ENCODE measurements at places on chromosomes 3 and 15.

- peak; percentile 78 for DNase-seq
Observed at GRCh38 chr3:50189274-50189673, 2.1 kb upstream of the GNAT1 start.

DNA sequence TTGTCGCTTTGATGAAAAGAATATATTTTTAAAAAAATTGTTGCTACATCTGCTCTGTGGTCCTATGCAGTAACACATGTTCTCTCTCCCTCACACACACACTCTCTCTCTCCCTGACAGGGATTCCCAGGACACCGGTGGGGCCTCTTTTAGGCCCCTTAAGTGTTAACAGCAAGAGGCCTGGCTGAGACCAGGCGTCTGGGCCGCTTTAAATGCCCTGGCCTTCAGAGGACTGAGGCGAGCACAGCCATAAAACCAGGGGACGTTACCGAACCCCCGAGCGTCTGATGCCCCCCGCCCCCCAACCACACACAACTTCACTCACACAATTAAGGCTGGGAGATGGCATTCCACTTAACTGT lies 1.7 kb downstream of the BNC1 start:
- DNase-seq: no peak

GRCh38 chr15:73573037-73573436 lies 60.2 kb downstream of the NPTN start:
- DNase-seq: no peak

- no peak for DNase-seq
Observed at GRCh38 chr3:23221136-23221535, 18.0 kb downstream of the UBE2E2 start.

DNA sequence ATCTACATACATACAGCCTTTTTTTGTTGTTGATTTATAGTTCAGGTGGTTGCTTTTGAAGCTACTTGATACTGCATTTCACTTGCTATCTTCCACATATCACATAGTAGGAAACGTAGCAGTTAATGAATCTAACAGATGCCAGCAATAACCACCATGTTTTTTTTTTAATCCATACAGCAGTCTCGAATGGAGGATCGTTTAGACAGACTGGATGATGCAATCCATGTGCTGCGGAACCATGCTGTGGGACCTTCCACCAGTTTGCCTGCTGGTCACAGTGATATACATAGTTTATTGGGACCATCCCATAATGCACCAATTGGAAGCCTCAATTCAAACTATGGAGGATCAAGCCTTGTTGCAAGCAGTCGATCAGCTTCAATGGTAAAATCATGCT lies 123.2 kb upstream of the CGNL1 start:
- DNase-seq: no peak

- no peak for DNase-seq
Observed at GRCh38 chr3:52350416-52350815, 34.3 kb downstream of the DNAH1 start.

DNA sequence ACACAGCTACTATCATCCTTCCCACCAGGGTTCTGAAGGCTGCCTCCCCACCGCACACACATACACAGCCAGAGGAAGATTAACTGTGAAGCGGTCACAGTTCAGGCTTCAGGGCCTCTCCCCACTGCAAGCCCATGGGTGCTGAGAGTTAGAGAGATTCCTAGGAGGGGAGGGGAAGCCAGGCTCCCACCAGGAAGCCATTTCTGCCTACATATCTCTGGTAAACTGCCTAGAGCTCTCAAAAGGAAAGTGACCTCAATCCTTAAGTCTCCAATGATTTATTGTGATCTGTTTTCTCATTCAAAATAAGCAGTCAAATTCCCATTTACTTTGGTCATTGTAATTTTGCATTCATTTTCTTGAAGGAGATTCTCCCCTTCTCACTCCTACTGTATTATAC lies 141.0 kb upstream of the BNIP2 start:
- DNase-seq: no peak

DNA sequence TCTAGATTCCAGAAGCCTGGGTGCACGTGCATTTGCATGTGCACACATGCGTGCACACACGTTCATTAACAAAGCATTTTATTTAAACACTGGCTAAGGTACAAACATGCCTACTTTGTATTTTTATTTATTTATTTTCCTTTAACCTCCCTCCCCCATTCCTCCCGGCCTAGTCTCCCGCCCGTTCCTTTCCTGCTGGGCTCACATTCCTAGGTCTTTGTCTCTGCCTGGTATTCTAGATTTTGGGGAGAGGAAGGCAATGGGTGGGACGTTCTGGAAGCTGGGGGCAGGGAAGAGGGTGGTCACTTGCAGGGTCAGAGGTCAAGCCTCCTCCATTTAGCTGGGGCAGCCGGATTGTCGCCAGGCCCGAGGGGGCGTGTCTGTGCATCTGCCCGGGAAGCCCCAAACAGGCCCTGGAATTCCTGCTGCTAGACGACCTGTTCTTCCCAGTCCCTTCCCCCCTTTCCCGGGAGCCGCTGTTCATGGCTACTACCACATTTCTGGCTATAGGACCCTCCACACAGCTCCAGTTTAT lies 51.8 kb downstream of the TRIM71 start:
- no peak for DNase-seq

GRCh38 chr3:129593595-129594339 lies 12.7 kb downstream of the PLXND1 start:
- no peak for DNase-seq

GRCh38 chr3:97576221-97576620 lies 188.3 kb upstream of the ARL6 start:
- DNase-seq: no peak

DNA sequence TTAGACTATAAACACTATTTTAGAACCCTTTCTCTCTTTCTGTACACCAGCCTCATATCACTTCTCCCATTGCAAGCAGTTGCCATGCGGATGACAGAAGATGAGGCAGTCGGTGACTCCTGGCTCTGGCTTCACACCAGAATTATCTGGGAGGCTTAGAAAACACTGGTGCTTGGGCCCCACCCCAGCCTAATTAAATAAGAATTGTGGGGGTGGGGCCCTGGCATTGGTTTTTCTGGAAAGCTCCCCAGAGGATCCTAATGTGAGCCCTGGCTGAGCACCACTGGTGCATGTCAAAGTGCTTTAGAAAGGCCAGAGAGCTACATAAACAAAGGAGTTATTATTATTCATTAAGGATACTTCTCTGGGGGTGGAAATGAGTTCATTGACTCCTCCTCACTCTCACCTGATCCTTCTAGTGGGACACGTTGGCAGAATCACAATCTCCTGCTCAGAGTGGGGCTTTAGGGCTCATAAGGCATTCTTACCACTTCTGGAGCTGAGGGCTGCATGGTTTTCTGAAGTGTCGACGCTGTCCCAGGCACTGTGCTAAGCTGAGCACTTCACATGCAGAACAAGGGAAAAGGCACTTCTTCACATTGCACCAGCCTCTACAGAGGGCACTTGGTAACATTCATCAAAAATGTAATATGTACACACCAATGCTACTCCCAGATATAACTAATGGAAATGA lies 188.5 kb upstream of the TLE3 start:
- no peak for DNase-seq

DNA sequence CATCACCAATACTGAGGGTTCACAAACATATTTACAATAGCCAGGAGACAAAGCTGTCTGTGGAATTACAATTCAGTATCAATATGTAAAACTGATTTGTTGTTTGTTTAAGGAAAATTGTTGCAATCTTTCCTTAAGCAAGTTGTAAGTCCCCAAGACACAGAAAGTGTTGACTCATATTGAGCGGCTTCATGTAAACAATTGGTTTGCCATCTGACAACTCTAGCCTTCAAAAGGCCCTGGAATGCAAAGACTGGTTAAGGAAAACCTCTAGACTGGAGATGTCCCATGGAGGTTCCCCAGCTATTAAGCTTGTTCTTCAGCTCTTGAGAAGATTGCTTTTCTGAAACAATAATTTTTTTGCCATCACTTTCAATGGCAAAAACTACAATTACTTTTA lies 283.7 kb upstream of the PROK2 start:
- no peak for DNase-seq

DNA sequence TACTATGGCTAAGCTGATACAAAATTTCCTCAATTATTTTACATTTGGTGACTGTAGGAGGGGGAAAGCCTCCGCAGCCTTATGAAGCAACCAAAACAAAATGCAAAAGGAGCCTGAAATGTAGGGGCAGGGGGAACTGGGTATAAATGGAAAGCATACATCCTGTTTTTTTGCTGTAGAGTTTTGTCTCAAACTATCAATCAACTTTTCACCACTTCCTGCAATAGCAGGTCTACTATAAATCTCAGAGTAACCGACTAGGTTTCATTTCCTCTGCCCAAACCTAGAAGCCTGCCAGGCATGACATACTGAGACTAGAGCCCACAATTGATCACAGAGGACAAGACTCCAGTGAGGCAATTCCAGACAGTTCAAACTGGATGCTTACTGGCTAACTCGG lies 91.3 kb downstream of the SHQ1 start:
- DNase-seq: no peak

GRCh38 chr3:94101860-94102259 lies 39.0 kb downstream of the NSUN3 start:
- no peak for DNase-seq

GRCh38 chr3:151751161-151751560 lies 17.4 kb downstream of the AADACL2 start:
- DNase-seq: no peak

GRCh38 chr3:161273589-161274218 lies 52.6 kb downstream of the NMD3 start:
- DNase-seq: no peak

- no peak for DNase-seq
Observed at GRCh38 chr3:137008976-137009375, 51.2 kb downstream of the IL20RB start.

DNA sequence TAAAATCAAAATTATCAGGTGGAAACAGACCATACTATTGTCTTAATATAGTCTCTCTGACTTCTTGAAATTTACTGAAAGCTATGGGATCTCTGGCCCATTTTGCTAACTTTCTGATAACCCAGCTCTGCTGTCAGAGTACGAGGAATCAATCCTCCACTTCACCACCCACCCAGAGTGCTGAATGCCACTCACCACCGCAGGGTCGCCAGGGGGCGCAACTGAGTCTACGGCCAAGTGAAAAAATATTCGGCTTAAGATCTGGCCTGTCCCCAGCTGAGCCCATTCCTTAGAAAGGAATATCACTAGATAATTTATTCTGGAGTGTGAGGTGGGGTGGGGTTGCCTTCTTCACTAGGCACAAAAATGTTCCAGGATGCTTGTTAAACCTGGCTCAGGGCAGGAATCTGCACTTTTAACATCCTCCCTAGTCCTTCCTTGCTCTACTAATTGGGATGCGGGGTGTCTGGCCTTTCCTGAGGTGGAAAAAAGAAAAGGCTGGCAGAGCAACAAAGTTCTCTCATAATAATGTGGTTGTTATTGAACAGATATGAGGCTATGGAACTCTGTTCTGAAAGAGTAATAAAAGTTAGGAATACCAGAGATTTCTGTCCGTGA lies 520.6 kb downstream of the MFSD1 start:
- DNase-seq: no peak

GRCh38 chr3:152618529-152618928 lies 216.4 kb upstream of the P2RY1 start:
- DNase-seq: no peak

DNA sequence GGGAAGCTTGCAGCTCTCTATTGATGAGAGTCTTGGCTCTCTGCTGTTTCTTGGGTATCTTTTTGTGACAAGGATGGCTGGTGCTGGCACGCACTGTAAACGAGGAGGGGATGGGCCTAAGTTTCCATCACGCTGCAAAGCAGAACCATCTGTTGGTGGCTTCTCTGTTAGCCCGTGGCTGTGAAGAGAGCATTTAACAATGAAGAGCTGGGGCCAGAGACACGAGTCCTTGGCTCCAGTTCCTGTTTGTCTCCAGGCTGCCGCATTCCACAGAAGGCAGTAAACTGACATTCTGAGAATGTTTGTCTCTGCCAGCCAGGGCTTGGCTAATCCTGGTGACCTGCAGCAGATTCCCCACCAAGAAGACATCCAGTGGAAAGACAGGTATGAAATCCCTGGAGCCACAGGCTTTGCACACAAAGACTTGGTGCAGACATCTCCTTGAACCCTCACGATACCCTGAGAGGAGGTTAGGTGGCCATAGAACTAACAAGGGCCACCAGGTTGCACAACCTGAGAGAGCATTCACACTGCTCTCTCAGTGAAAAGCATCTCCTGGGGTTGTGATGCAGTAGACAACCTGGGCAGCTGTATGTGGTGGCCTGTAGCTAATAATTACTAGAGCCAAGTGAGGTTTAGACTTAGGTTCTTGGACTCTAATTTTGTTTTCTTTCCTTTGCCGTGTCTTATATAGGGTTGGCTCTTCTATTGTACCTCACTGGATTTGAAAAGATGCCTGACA lies 130.9 kb downstream of the ASB7 start:
- DNase-seq: no peak

GRCh38 chr3:69825446-69825845 lies 86.2 kb downstream of the MITF start:
- no peak for DNase-seq

- DNase-seq: no peak
Observed at GRCh38 chr3:177994976-177995375, 541.3 kb upstream of the KCNMB2 start.

GRCh38 chr3:128312271-128312670 lies 154.4 kb downstream of the DNAJB8 start:
- DNase-seq: no peak

DNA sequence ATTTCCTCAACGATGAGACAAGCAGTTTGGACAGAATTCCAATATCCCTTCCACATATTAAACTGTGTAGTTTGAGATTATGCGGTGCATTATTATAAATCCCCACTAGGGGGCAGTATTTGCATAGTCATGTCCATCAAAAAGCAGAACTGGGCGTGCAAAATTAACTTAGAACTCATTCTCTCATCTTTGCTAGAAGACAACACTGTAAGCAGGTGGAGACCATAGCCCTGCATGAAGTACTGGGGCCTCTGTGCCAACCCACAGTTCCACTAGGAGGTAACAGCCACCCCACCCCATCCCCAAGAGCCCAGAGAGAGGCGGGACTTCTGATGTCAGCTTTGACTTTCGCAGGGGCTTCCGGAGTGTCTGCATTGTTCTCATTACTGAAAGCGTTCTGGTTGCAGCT lies 106.6 kb upstream of the TMC3 start:
- DNase-seq: peak; percentile 18

DNA sequence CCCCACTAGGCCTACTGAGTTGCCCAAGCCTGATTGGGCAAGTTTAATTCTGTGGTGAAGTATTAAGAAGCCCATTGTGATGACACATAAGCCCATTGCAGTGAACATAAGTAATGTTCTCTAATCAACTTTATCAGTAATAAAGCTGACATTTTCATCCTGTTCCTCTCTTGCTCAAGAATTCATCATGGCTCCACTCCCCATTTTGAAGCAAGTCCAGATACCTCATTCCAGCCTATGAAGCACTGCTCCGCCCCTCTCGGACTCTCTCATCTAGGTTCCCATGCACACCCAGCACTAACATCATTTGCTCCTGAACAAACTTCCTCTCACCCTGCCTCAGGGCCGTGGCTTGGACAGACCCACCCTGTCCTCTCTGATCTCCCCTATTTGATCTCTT lies 10.5 kb downstream of the SHF start:
- no peak for DNase-seq

GRCh38 chr15:70336425-70337009 lies 238.8 kb upstream of the TLE3 start:
- DNase-seq: no peak

GRCh38 chr15:65329984-65330735 lies 25.7 kb downstream of the RNU5B-1 start:
- no peak for DNase-seq

All from ovary (tissue), 10 donors.